ENCODE measurements at places on chromosomes 6 and 20.
A peak's percentile ranks its signal among the peaks of the same experiment; 100 is the strongest.

GRCh38 chr6:41000248-41000647, 38.8 kb downstream of the UNC5CL start:
- H3K4me1 ChIP-seq = peaks cover 30% of the 10 kb centered on the region
- peaks cover 4% of the 10 kb centered on the region for H3K27me3 ChIP-seq
- no peaks in the 10 kb centered on the region for H3K36me3 ChIP-seq
- H3K27ac ChIP-seq = no peak overlapping the region

GRCh38 chr20:45051204-45052060, 49.5 kb downstream of the KCNS1 start:
- H3K4me3 ChIP-seq = no peak overlapping the region
- H3K36me3 ChIP-seq = 0 out of 2 replicates have a peak, but pooled peaks cover 12% of the 10 kb centered on the region
- no peaks in the 10 kb centered on the region for H3K27me3 ChIP-seq
- H3K4me1 ChIP-seq = no peaks in the 10 kb centered on the region
- no peak overlapping the region for H3K27ac ChIP-seq

- H3K4me3 ChIP-seq = no peak overlapping the region
- no peak overlapping the region for H3K27ac ChIP-seq
- H3K4me1 ChIP-seq = no peaks in the 10 kb centered on the region
- H3K27me3 ChIP-seq = no peaks in the 10 kb centered on the region
- no peaks in the 10 kb centered on the region for H3K36me3 ChIP-seq
Observed at GRCh38 chr6:12189661-12190060, 100.5 kb upstream of the EDN1 start.

GRCh38 chr6:90008189-90008907, 114.1 kb downstream of the GJA10 start:
- H3K36me3 ChIP-seq = no peaks in the 10 kb centered on the region
- H3K27ac ChIP-seq = no peak overlapping the region
- no peaks in the 10 kb centered on the region for H3K27me3 ChIP-seq
- DNase-seq = no peak

DNA sequence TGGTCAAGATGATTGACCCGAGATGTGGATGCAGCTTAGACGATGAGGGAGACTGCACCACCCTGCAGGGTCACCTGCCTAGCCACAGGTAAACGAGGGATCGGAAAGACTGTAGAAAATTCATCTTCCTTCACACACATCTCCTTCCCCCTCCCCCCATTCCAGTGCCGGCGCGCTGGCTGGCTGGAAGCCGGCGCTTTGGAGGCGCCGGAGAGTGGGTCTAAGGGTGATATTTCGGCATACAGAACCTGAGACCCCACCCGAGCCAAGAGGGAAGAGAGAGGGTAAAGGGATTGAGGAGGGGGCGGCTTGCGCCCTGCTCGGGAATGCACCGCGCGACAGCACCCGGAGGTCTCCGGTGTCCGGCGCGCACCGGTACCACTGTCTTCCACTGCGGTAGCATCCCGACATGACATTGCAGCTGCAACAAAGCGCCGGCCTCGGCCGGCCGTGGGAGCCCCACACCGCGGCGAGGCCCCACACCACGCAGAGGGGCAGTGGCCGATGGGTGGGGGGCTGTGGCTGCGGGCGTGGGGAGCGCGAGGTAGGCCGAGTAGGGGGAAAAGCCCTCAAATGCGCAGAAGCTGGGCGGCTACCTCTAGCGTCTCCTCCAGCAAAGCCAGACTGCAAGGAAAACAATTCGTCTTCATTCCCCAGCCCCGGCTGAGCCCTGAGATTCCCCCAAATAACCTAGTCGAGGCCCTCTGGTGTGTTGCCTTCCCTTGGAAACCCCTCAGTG, 984 bp downstream of the TNFRSF21 start:
- peak overlapping the region; percentile 91 for H3K4me3 ChIP-seq
- peak overlapping the region; percentile 90 for H3K27ac ChIP-seq
- H3K27me3 ChIP-seq = no peaks in the 10 kb centered on the region
- DNase-seq = no peak
- H3K36me3 ChIP-seq = peaks cover 49% of the 10 kb centered on the region

DNA sequence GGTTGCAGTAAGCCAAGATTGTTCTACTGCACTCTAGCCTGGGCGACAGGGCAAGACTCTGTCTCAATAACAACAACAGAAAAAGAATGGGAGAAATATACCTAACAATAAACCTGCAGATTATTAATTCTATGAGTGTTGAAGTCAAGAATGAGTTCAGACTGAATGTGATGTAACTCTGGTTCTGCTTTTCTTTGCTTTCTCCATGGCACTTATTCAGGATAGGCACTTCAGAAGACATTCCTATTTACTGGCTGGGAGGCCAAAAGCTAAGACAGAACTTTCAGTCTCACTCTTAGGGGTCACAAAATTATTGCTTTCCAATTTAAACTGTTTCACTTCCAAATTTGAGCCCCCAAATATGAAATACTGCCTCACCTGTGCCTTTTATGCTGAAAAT, 15.7 kb upstream of the PRIM2 start:
- no peak for DNase-seq
- H3K4me1 ChIP-seq = no peaks in the 10 kb centered on the region
- H3K27ac ChIP-seq = no peak overlapping the region
- H3K27me3 ChIP-seq = no peaks in the 10 kb centered on the region
- no peaks in the 10 kb centered on the region for H3K36me3 ChIP-seq
- H3K4me3 ChIP-seq = no peak overlapping the region

- no peak overlapping the region for H3K27ac ChIP-seq
- H3K27me3 ChIP-seq = no peaks in the 10 kb centered on the region
- no peak for DNase-seq
- H3K4me3 ChIP-seq = no peak overlapping the region
- H3K4me1 ChIP-seq = no peaks in the 10 kb centered on the region
Observed at GRCh38 chr6:66128243-66128642, 421.2 kb upstream of the EYS start.

GRCh38 chr6:139236105-139236504, 55.7 kb downstream of the TXLNB start:
- H3K4me1 ChIP-seq = no peaks in the 10 kb centered on the region
- DNase-seq = no peak
- no peaks in the 10 kb centered on the region for H3K27me3 ChIP-seq

GRCh38 chr6:47303342-47303741, 6.4 kb downstream of the TNFRSF21 start:
- DNase-seq = no peak
- peaks cover 84% of the 10 kb centered on the region for H3K4me1 ChIP-seq
- peak overlapping the region; percentile 90 for H3K27ac ChIP-seq
- peaks cover 69% of the 10 kb centered on the region for H3K36me3 ChIP-seq
- H3K27me3 ChIP-seq = no peaks in the 10 kb centered on the region

- no peak for DNase-seq
- peaks cover 48% of the 10 kb centered on the region for H3K4me1 ChIP-seq
- no peak overlapping the region for H3K4me3 ChIP-seq
- H3K27me3 ChIP-seq = no peaks in the 10 kb centered on the region
- no peak overlapping the region for H3K27ac ChIP-seq
- H3K36me3 ChIP-seq = peaks cover 5% of the 10 kb centered on the region
Observed at GRCh38 chr6:89144354-89144906, 1.4 kb upstream of the PM20D2 start.

DNA sequence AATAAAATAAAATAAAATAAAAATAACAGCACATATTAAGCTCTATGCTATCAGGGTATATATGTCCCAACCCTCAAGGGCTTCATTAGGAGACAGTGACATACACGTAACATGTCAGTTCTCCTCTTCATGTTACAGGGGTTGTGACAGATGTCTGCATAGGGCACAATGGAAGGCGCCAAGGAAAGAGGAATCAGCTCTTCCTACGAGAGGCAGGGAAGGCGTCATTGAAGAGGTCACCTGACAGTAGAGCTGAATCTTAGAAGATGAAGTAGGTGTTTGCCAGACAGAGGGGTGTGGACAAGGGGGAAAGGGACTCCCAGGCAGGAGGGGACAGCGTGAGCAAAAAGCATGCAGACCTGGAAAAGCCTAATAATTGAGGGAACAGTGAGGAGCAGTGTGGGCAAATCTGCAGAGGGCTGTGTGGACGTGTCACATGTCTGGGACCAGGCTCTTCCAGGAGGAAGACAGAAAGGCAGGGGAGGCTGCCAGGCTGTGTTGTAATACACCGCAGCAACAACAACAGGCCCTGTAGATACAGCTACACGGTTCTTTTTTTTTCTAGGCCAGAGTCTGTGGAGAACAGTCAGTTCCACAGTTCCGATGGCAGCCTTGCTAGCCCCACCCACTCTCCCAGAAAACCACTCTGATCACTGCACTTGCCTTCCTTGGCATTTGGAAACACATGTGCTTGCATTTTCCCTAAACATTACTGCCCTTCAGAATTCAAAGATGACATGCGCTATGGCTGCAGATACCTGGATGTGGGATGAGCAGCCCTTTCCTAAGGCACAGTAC, 2.5 kb upstream of the FKBP5 start:
- H3K27me3 ChIP-seq = no peaks in the 10 kb centered on the region
- DNase-seq = no peak
- H3K36me3 ChIP-seq = no peaks in the 10 kb centered on the region
- no peak overlapping the region for H3K4me3 ChIP-seq
- H3K4me1 ChIP-seq = peaks cover 15% of the 10 kb centered on the region

DNA sequence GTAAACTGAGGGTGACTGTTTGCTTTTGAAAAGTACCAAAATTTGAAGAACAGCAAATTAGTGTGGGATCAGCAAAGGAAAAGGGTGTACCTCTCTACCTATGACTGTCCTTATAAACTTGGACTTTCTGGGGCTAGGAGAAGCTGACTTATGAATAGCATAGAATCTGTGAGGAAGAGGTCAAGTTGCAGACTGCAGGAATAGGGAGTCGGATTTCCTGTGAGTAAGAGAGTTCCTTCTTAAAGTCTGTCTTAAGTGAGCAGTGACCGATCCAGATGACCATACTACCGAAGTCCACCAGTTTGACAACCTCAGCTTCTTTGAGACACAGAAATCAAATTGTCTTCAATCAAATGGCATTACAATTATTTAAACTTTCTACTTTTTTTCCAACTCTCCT, 708.7 kb downstream of the UTRN start:
- no peak overlapping the region for H3K4me3 ChIP-seq
- no peaks in the 10 kb centered on the region for H3K36me3 ChIP-seq
- H3K4me1 ChIP-seq = 0 out of 2 replicates have a peak, but pooled peaks cover 6% of the 10 kb centered on the region

GRCh38 chr6:77383026-77383425, 80.3 kb downstream of the HTR1B start:
- no peaks in the 10 kb centered on the region for H3K27me3 ChIP-seq
- H3K4me3 ChIP-seq = no peak overlapping the region
- no peak overlapping the region for H3K27ac ChIP-seq
- no peaks in the 10 kb centered on the region for H3K4me1 ChIP-seq

DNA sequence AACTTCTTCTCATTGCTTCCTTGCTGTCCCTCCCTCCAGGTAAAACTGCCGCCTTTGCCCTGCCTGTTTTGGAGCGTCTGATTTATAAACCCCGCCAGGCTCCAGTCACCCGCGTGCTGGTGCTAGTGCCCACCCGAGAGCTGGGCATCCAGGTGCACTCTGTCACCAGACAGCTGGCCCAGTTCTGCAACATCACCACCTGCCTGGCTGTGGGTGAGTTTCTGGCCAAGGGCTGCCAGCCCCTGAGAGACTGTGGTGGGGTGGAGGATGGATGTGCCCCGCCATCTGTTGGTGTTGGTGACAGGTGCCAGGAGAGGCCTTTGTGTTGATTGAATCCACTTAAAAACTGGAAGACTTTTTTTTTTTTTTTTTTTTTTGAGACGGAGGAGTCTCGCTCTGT, 9.5 kb downstream of the DDX27 start:
- H3K4me3 ChIP-seq = no peak overlapping the region
- no peaks in the 10 kb centered on the region for H3K27me3 ChIP-seq
- H3K36me3 ChIP-seq = peaks cover 27% of the 10 kb centered on the region
- no peak overlapping the region for H3K27ac ChIP-seq

DNA sequence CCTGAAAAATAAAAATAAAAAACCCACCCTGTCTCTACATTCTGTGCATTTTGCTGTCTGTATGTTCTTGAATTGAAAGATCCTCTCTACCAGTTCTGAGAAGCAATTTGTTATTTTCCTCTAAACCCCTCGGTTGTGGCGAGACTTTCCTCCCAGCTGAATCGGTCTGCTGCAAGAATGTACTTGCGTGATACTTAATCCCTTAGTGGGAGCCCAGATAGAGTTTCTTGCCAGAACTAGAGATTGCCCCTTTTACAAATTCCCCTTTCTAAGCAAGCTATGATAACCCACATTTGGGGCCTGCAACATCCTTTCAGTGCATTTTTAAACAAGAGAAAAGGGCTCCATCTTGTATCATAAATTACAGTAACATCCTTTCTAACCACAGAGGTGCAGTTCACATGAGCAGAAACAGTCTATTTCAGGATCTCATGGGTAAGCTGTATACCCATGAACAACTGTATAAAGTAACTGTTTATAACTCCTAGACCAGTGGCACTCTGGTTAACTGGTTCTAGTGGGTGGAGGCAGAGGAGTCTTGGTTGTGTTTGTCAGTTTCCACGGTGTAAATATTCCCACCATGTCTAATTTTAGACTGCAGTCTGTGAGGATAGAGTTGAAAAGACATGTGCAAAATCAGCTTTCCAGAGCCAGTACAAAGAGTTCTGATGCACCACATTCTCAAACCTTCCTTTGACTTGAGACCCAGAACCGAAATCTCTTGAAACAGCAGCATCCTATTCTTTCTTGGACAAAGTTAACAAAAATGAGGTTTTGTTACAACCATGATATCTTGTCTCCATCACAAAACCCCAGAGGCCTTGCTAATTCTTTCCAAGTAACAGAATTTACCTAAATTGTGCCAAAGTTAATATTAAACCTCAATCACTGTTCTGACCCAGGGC, 113.1 kb upstream of the ZNF217 start:
- H3K4me1 ChIP-seq = peaks cover 37% of the 10 kb centered on the region
- DNase-seq = no peak
- H3K27ac ChIP-seq = 0 out of 2 replicates have a peak overlapping the region, but pooled peaks have one; percentile 14
- no peak overlapping the region for H3K4me3 ChIP-seq
- no peaks in the 10 kb centered on the region for H3K27me3 ChIP-seq

GRCh38 chr6:73942592-73943186, 246.7 kb downstream of the CD109 start:
- H3K27me3 ChIP-seq = no peaks in the 10 kb centered on the region
- H3K4me1 ChIP-seq = no peaks in the 10 kb centered on the region
- no peak overlapping the region for H3K4me3 ChIP-seq
- no peak for DNase-seq

GRCh38 chr6:28282926-28283325, 1.6 kb downstream of the PGBD1 start:
- H3K4me1 ChIP-seq = peaks cover 11% of the 10 kb centered on the region
- H3K27ac ChIP-seq = no peak overlapping the region
- H3K4me3 ChIP-seq = no peak overlapping the region
- no peaks in the 10 kb centered on the region for H3K27me3 ChIP-seq
- DNase-seq = no peak

- no peak overlapping the region for H3K4me3 ChIP-seq
- no peaks in the 10 kb centered on the region for H3K27me3 ChIP-seq
- H3K4me1 ChIP-seq = no peaks in the 10 kb centered on the region
- no peak for DNase-seq
- no peaks in the 10 kb centered on the region for H3K36me3 ChIP-seq
- H3K27ac ChIP-seq = no peak overlapping the region
Observed at GRCh38 chr6:140713495-140713894, 1339.0 kb upstream of the CITED2 start.

DNA sequence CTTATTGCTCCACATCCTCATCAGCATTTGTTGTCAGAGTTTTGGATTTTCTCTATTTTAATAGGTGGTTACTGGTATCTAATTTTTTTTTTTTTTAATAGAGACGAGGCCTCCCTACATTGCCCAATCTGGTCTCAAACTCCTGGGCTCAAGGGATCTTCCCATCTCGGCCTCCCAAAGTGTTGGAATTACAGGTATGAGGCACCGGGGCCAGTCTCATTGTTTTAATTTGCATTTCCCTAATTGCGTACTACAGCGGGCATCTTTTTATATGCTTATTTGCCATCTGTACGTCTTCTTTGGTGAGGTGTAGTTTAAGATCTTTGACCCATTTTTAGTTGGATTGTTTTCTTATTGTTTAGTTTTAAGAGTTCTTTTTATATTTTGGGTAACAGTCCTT, 210.4 kb upstream of the SULF2 start:
- H3K36me3 ChIP-seq = 0 out of 2 replicates have a peak, but pooled peaks cover 3% of the 10 kb centered on the region
- H3K27ac ChIP-seq = no peak overlapping the region
- H3K4me1 ChIP-seq = peaks cover 8% of the 10 kb centered on the region
- DNase-seq = no peak
- no peak overlapping the region for H3K4me3 ChIP-seq
